ENCODE measurements at places on chromosomes 3 and 15. TPM values are rescaled to one million over a fixed set of nuclear protein-coding genes. Genes with fewer than 3 reads are reported as not detected.

Gene ASTE1
- polyA plus RNA-seq = 5.3 TPM

Gene NR1I2
- polyA plus RNA-seq = 0.64 TPM

Gene ZIC1
- polyA plus RNA-seq = not detected

Gene HTR3E
- polyA plus RNA-seq = not detected

All from spleen (tissue), 13 donors.